MV-4-11 (cell line): ENCODE measurements at places on chromosomes 7 and 10.
A peak's percentile ranks its signal among the peaks of the same experiment; 100 is the strongest.

GRCh38 chr10:129892548-129893052 is 71.5 kb downstream of the EBF3 start:
- no peak for DNase-seq

DNA sequence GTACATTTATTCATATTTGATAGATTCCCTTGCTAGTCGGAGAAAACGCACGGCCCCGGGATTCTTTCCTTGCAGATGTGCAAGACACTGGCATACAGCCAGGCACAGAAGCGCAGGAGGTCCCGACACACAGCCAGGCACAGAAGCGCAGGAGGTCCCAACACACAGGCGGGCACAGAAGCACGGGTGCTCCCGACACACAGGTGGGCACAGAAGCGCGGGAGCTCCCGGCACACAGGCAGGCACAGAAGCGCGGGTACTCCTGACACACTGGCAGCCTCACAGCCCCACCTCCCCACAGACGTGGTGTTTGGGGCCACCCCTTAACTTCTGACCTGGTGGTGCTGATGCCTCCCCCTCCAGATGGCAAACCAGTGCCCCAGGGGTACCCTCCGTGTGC is 237.3 kb downstream of the ZMYND11 start:
- no peak for DNase-seq

- DNase-seq: no peak
These were observed 157.3 kb downstream of the NOC3L start for GRCh38 chr10:94205396-94205831.

- peak; percentile 98 for DNase-seq
These were observed 162.6 kb upstream of the AKR1E2 start for GRCh38 chr10:4663162-4663992.

DNA sequence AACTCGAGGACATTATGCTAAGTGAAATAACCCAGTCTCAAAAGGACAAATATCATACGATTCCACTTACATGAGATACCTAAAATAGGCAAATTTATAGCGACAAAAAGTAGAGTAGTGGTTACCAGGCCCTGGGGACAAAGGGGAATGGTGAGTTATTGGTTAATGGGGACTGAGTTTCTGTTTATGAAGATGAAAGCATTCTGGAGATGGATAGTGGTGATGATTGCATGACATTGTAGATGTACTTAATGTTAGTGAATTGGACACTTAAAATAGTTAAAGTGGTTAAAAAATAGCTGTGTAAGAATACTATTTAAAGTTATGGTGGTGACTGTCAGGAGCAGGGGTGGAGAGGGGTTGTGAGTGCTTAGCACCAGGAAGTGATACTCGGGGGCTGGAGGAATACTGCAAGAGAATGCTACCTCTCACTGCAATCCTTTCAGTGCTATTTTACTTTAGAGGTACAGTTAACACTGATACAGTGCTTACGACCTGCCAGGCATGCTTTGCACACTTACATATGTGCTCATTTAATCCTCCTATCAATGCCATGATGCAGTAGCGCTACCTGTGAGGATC is 16.7 kb upstream of the TEX36 start:
- DNase-seq: peak; percentile 54

GRCh38 chr10:70371846-70372245 is 10.6 kb downstream of the LRRC20 start:
- no peak for DNase-seq

DNA sequence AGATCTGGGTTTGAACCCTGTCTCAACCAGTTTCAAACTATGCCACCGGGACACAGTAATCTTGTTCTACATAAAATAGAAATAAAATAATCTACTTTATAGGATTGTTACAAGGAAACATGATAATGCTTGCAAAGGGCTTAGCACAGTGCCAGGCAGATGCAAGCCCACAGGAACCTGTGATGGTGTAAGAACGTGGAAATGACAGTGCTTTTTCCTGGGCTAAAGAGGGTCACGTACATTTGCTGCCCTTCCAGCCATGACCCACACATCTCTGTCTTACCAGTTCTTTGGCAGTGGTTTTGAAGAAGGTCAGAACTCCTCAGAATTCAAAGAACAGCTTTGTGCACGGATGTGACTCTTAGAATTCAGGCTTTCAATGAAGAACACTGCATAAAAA is 282.9 kb downstream of the CSTF2T start:
- DNase-seq: no peak

DNA sequence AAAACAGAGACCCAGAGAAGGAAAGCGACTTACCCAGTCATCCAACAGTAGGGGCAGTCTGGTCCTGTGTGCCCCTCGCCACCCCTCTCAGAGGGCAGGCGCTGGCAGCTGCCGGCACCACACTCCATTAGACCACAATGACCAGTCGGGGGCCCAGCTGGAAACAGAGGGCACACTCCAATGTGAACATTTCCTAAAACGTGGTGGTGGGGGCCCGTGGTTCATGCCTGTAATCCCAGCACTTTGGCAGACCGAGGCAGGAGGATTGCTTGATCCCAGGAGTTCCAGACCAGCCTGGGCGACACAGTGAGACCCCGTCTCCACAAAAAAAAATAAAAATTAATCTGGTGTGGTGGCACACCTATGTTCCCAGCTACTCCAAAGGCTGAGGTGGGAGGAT is 912 bp upstream of the OAT start:
- no peak for DNase-seq

DNA sequence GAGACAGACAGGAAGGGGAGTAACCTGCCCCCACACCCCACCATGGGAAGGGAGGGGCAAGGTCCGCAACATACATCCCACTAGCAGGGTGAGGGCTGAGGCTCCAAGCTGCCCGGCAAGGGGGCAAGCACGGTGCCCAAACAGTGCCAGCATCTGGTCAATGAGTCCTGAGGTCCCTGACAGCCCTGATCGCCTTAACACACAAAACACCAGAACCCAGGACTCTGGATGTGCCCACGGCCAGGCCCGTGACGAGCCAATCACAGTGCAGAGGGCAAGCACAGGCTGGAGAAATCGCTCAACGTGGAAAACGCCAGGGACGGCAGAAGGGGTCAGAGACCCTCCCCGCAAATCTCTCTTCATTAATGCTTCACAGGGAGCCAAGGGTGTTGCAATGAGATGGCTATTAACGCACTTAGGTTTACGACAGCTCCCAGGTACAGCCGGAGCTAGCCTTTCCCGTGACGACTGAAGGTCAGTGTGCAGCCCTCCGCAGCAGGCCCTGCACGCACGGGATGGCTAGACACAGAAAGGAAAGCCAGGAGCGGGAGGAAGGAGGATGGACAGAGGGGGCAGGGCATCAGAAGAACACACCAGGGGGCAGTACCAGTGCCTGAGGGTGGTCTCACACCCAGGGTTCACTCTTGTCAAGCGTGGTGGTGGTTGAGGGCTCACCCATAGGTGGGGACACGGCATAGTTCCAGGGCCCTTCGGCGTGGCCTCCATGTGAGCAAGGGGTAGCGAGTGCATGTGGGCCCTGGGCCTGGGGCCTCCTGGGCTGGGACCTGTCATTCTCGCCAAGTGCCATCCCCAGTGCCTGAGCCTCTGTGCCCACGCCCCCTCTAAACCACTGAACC is 220.5 kb downstream of the MAD1L1 start:
- DNase-seq: no peak

DNA sequence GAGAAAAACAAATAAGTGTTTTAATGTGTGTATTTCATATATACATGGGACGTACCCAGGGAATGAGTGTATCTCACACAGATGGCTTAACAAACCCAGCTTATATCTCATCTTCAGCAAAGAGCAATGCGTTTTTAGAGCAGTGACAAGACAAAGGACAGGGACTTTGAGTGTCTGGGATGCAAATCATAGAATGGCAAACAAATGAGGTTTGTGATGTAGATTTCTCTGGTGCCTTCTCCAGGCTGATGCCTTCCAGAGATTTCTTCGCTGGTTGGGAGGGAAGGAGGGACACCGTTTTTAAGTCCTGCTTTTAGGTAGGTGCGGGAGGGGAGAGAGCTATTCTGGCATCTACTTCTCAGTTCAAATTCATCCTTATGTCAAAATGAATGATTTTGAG is 16.6 kb downstream of the LANCL2 start:
- DNase-seq: no peak

GRCh38 chr10:69472544-69472943 is 21.3 kb downstream of the TSPAN15 start:
- peak; percentile 85 for DNase-seq

GRCh38 chr10:128380946-128381345 is 254.7 kb upstream of the MKI67 start:
- no peak for DNase-seq

GRCh38 chr10:44125879-44126278 is 259.0 kb downstream of the CXCL12 start:
- DNase-seq: peak; percentile 48

GRCh38 chr7:81005254-81005653 is 86.4 kb upstream of the SEMA3C start:
- no peak for DNase-seq

- peak; percentile 16 for DNase-seq
These were observed 19.0 kb upstream of the ANKRD2 start for GRCh38 chr10:97553575-97554031.

DNA sequence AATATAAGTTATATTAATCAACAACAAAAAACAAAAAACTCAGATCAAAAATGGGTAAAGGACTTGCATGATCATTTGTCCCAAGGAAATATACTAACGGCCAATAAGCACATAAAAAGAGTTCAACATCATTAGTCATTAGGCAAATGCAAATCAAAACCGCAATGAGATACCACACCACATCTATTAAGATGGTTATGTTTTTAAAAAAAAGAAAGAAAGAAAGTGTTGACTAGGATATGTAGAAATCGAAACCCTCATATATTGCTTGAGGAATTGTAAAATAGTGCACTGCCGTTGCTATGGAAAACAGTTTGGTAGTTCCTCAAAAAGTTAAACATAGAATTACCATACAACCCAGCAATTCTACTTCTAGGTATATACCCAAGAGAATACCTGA is 39.4 kb upstream of the CTNNA3 start:
- DNase-seq: peak; percentile 77

DNA sequence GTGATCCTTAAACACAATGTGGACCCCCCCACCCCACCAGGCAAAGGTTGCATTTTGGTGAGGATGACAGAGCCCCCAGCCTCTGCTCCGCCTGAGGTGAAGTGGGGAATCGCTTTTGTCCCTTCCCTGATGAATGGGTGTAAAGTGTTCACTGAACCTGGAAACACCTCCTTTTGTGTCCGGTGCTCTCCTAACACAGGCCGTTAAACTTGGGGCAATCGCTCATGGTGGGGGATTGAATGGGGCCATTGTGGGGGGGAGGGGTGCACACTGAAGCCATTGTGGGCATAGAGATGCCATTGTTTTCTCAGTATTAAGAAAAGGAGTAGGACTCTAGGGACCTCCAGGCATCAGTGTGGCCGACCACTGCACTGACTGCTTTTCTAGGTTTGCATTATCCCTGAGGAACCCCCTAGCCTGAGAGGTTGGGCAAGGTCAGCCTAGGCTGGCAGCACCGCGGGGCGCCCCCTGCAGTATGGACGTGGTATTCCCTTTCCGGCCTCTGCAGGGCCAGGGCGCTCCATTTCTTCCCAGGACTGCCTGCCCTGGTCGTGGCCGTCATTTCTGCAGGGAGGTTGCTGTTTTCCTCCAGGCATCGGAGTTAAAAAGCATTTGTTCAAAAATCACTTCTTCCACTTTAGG is 158.3 kb downstream of the TCF7L2 start:
- DNase-seq: no peak

DNA sequence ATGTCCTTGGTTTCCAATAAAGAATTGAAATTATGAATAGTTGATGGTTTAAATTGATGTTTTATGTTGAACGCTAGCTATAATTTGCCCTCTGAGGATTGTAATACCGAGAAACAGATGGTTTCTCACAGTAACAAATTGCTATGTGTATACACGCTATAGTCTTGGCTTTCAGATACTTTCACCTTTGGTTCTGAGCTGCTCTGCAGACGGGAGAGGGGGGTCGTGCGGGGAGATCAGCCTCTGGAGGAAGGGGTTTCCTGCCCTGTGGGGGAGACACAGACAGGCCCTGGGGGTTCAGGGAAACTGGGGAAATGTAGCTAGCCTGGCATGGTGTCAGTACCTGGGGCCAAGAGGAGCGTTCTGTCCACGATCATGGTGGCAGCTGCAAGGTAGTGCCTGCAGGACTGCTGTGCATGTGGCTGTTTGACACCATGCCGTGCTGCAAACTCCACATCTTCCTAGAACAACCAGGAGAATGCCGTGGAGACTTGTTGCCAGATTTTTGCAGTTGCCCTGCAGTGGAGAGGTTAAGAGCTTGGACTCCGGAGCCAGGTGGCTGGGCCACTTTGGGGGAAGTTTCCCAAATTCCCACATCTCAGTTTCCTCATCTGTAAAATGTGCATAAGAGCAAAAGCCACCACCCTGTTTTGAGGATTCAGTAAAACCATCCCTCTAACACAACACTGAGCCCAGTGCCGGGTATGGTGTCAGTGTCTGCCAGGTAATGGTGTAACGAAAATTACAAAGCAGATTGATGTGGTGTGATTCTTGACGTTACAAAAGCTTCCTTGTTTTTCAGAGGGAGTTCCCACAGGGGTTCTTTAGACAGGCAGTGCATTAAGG is 167.9 kb downstream of the CUX1 start:
- DNase-seq: no peak

DNA sequence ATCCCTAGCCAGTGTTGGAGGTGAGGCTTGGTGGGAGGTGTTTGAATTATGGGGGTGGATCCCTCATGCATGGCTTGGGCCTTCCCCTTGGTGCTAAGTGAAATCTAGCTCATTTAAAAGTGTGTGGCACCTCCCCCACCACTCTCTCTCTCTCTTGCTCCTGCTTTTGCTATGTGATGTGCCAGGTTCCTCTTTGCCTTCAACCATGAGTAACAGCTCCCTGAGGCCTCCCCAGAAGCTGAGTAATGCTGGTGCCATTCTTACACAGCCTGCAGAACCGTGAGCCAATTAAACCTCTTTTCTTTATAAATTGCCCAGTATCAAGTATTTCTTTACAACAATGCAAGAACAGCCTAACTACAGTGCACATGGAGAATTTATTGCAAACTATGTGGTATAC is 188.8 kb upstream of the POT1 start:
- no peak for DNase-seq
